ENCODE measurements at places on chromosomes 12 and 14. TPM values are rescaled to one million over a fixed set of nuclear protein-coding genes. Genes with fewer than 3 reads are reported as not detected.

GRCh38 chr12:54259194-54260011 is 20.5 kb downstream of the CBX5 start:
- peak; percentile 89 for DNase-seq

GRCh38 chr12:55670276-55670675 is 33.6 kb downstream of the OR10P1 start:
- DNase-seq, result no peak

DNA sequence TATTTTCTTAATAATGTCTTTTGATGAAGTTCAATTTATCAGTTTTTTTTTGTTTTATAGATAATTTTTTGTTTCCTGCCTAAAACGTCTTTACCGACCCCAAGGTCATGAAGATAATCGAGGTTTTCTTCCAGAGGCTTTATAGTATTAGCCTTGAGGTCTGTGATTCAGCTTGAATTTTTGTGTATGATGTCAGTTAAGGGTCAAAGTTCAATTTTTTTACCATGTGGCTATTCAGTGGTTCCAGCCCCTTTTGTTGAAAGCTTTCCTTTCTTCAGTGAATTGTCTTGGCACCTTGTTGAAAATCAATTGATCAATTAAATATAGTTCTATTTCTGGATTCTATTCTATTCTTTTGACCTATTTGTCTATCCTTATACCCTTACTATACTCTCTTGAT is 3.2 kb upstream of the MGST1 start:
- no peak for DNase-seq

ARG2 gene
- 49.0 TPM for total RNA-seq

MYF6 gene
- total RNA-seq, result not detected

DNA sequence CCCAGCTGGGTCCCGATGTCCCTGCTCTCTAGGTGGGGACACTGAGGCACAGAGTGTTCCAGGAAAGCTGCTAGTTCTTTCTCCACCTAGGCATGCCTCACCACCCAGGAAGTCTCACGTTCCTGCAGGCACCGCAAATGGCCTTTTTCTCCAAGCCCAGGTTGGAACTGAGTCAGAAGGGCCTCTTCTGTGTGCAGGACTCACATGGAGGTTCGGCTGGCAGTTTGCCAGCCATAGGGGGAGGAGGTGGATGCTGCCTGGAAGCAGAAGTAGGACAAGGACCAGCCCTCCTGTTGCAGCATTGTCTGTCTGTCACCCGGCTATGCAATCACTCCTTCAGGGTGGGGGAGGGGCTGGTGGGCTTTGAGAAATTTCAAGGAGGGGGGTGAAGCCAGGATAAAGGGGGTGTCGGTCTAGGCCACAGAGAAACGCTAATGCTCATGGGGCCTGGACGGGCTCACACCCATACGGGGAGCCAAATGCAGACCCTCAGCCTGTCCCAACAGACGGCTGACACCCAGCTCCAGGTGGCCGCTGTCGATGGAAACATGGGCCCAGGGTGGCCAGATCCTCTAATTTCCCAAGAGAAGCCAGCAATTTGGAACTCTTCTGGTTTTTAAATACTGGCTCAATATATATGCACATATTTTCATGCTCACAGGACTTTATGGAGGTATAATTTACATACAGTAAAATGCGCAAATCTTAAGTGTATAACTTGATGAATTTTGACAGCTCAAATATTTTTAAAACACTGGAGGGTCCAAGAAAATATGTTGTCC is 120.5 kb downstream of the PHETA1 start:
- no peak for DNase-seq

DNA sequence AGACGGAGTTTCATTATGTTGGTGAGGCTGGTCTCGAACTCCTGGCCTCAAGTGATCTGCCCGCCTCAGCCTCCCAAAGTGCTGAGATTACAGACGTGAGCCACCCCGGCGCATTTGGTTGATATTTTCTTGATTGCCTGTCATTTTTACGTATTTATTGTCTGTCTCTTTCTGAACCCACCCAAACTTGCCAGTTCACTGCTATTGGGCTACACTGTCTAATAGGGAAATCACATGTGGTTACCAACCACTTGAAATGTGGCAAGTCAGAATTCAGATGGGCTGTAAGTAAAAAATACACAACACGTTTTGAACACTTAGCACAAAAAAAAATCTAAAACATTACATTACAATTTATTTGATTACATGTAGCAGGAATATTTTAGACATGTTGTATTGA is 2.1 kb downstream of the WSB2 start:
- DNase-seq, result no peak

DNA sequence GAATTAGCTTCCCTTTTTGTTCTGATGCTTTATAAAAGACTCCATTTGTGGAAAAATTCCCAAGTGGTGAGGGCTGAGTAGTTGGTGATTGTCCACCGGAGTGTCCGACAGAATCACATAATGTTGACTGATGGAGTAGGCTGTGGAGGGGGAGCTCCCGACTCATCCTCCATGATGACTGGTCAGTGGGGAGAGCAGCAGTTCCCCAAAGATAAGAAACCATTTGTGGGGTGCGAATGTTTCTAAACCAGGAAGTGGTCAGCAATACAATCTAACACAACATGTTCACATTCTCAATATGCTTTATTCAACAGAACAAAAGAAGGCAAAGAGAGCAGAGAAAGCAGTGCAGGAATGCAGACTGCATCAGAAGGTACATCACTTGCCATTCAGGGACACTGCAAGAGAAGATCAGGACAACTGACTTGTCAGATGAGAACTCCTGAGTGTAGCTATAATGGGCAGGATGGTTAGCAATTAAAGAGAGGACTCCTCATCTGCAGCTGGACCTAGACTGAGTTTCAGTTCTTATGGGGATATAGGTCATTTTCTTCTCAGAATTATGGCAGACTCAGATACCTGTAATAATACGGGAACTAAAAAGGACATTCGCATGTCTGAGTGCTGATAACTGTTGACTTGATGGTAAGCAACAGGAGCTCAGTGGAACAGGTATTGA is 5.4 kb downstream of the KRT6B start:
- no peak for DNase-seq

DNA sequence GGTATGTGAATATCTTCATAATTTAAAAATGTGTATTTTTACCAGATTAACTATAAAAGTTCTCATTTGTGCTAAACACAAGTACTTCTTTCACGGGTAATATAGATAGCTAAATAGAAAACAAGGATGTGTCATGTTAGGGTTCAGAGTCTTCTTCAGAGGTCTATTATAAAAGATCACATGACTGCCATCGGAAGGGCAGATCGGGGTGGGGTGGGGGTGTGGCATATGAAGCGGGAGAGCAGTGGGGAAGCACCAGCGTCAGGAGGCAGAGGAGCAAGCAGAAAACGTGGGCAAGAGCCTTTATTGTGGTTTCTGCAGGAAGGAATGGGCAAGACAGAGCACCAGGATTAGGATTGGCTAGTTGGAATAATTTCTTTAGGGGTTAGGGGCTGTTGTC is 63.7 kb upstream of the DNM1L start:
- DNase-seq, result no peak

B4GALNT3 gene
- total RNA-seq, result 20.3 TPM

BCL11B gene
- total RNA-seq, result 5.9 TPM

- no peak for DNase-seq
These were observed 1.7 kb downstream of the LMBR1L start for GRCh38 chr12:49108958-49109404.

- DNase-seq, result no peak
These were observed 71.7 kb downstream of the FAR2 start for GRCh38 chr12:29220632-29221336.

Measured in H1 (cell line).